GM23248 (cell line): ENCODE measurements at places on chromosomes 2 and 18. TPM values are rescaled to one million over a fixed set of nuclear protein-coding genes. Genes with fewer than 3 reads are reported as not detected.

Gene NRP2
- polyA plus RNA-seq, result 5.6 and 6.9 TPM in 2 replicates

Gene RND3
- 198 and 199 TPM in 2 replicates for polyA plus RNA-seq

Gene UGT1A4
- not detected in 2 replicates for polyA plus RNA-seq

Gene RPRD1A
- 22.7 and 24.2 TPM in 2 replicates for polyA plus RNA-seq

Gene SIGLEC15
- polyA plus RNA-seq, result 0.69 and 1.5 TPM in 2 replicates

Gene XDH
- polyA plus RNA-seq, result 1.3 and 1.8 TPM in 2 replicates

- DNase-seq, result no peak
Observed at GRCh38 chr18:4658804-4659203, 203.7 kb upstream of the DLGAP1 start.

GRCh38 chr2:203404996-203405395, 76.8 kb downstream of the ABI2 start:
- DNase-seq, result peak; percentile 75

DNA sequence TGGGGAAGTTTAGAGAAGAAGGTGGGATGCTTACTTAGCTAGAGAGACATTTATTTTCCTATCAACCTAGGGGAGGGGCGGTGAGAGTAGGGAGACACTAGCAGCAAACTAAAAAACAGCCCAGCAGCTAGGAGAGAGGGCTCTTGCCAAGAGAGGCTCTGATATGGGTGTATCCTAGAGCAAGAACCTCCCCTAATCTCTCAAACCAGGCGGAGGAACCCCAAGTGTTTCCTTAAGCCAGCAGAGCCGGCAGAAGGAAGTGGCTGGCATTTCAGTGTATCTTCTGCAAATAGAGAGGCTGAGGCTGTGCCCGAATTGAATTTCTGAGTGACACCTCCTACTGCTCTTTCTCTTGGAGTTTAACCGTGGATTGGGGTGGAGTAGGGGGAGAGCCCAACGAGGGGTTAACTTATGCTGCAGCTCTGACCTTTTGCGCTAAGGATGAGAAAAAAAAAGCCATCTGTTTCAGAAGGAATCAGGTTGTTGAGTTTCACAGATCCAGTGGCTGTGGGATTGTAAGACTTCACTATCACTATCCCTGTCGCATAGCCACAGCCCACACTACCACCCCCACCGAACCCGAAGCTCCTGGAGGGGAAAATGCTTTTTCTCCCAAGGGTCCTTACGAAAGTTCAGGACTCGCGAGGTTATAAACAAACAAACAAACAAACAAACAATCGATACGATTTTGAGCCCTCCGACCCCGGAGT, 1.4 kb downstream of the ST8SIA5 start:
- no peak for DNase-seq

- DNase-seq, result peak; percentile 81
Observed at GRCh38 chr2:59301466-59302402, 1060.6 kb upstream of the FANCL start.

DNA sequence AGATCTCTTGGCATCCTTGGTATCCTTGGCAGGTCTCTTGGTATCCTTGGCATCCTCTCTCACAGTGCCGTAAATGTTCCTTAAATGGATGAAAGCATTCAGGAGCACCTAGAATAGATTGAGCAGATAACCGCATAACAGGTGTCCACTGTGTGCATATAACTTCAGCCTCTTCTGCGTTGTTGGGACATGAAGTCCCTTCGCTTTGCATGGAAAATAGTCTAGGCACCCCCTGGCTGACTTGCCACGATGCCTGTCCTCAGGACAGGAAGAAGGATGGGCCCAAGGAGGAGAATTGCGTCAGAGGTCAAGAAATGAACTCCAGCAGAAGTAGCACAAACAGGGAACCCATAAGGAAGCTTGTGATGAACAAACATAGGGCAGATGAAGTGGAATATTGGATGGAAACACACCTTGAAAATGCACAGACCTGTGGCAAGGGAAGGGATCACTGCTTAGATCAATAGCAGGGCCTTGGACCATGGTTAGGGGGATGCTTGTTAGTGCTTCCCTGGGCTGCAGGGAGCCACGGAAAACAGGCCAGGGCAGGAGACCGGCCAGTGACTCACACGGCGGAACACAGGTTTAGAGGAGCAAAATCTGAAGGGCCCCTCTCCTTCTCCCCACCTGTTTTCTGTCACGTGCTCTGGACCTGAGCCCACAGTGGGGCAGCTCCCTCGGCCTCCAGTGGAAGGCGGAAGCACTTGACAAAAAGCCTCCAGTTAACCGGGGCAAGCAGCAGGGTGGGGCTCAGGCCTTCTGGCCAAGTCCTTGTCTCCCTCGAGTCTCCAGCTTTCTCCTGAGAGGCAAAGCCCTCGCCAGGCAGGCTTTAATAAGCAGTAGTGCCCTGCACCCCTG, 99.2 kb upstream of the ASAP2 start:
- DNase-seq, result no peak

DNA sequence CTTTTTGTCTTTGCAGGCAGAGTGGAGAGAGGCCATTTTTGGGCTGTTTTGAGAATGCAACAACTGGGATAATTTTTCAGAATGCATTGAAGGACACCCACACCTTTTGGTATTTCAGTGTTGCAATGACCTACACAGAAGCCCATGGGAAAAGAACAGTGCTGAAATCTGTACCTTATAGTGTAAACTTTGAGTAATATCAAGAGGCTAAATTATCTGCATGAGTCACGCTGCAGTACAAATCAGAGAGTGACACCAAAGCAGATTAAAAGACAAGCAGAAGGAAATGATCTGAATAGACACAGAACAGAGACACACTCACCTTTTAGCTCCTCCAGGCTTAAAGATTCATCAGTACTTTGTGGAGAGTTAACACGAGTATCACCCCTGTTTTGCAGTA, 265.3 kb downstream of the PAX3 start:
- DNase-seq, result peak; percentile 20

- no peak for DNase-seq
Observed at GRCh38 chr2:111050701-111051376, 69.9 kb upstream of the BCL2L11 start.

DNA sequence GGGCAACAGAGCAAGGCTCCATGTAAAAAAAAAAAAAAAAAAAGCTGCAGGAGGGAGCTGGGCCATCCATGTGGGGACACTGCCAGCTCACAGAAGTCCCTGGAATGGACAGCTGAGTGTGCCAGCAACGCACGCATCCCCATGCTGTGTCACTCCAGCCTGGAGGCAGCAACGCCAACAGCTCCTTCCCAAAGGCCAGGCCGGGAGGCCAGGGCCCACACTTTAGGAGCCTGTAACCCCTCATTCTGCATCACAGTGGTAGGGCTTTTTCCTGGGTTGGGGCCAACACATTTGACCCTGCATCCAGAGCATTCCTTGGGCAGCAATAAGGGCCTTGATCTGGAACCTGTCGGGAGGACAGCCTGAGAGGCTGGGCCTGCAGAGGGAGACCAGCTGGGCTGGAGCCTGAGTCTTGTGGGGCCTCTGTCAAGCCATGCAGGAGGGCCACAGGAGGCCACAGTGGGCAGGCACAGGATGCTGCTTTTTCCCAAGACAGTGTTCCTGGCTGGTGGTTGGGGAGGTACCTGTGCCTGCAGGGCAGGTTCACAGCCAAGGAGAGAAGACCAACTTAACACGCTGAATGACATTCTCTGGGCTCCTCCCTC, 16.8 kb upstream of the KCNK3 start:
- DNase-seq, result no peak
